ENCODE measurements at places on chromosomes 4 and X. TPM values are rescaled to one million over a fixed set of nuclear protein-coding genes. Genes with fewer than 3 reads are reported as not detected.

ZNF674 gene
- 2.2 TPM for total RNA-seq

DMRTC1 gene
- total RNA-seq: not detected

PCDH19 gene
- total RNA-seq: 0.06 TPM

GAGE13 gene
- total RNA-seq: 12.3 TPM

SLITRK4 gene
- total RNA-seq: not detected

NXF2 gene
- 1.9 TPM for total RNA-seq

CFI gene
- total RNA-seq: 1.7 TPM

DGKK gene
- 0.11 TPM for total RNA-seq

WDR1 gene
- total RNA-seq: 394 TPM

SYN1 gene
- total RNA-seq: not detected

ANOS1 gene
- not detected for total RNA-seq

ATP1B4 gene
- total RNA-seq: not detected

EPGN gene
- total RNA-seq: not detected

SSX3 gene
- total RNA-seq: 1.1 TPM

AIFM1 gene
- 22.4 TPM for total RNA-seq

MAGEE1 gene
- not detected for total RNA-seq

COL25A1 gene
- total RNA-seq: 0.74 TPM

XKRX gene
- total RNA-seq: not detected

EBP gene
- 105 TPM for total RNA-seq

FAM53A gene
- total RNA-seq: 10.9 TPM

MAGEA2 gene
- 7.7 TPM for total RNA-seq

MTMR8 gene
- not detected for total RNA-seq

CLGN gene
- 9.3 TPM for total RNA-seq

GPR82 gene
- not detected for total RNA-seq

PORCN gene
- 17.1 TPM for total RNA-seq

DTHD1 gene
- not detected for total RNA-seq

XG gene
- total RNA-seq: not detected

PARM1 gene
- total RNA-seq: 0.63 TPM

CT55 gene
- total RNA-seq: 0.34 TPM

GAGE12J gene
- total RNA-seq: not detected

TCEAL9 gene
- total RNA-seq: 93.6 TPM

RIBC1 gene
- 0.27 TPM for total RNA-seq

PPP4R3C gene
- 0.74 TPM for total RNA-seq

DKK2 gene
- total RNA-seq: 2.7 TPM

KLKB1 gene
- not detected for total RNA-seq

ITIH6 gene
- not detected for total RNA-seq

ZNF157 gene
- total RNA-seq: 0.06 TPM

Measured in Daoy (cell line).